NCI-H1436 (cell line): ENCODE measurements at places on chromosomes 3 and 15.

- DNase-seq: no peak
Observed at GRCh38 chr3:10023587-10024310, 2.5 kb upstream of the FANCD2 start.

DNA sequence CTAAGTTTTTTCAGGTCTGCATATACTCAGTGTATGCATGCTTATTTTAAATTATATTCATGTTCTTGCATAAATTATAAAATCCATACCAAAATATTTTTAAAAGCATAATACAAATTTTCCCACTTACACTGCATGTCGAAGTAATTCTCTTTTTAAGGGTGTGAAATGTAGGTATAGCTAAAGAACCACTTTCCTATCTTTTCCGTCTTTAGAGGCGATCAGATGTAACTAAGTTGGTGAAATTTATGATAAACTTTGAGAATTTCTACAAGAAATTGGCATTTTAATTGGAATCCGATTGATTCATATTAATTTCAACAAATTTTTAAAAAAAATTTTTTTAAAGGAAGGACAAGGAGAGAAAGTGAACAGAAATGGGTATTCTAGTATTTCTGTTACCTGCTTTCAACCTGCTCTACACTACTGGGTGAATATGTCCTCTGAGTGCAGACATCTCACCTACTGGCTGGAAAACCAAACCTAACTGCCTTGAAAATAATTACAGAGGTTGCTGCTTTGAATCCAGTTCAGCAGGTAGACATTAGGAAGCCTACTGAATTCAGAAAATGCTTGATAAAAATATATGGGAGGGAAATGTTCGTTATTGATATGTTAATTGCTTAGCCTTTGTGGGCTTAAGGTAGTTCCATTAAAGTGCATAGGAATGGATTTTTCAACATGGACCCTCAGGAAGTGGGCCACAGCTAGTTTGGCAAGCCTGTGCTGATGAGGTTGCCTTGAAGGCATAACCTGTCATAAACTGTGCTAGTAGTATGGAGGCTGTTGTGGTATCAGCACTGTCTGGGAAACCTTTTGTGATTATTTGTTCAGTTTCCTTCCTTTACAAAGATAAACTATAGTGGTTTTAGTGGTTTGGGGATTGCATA lies 5.1 kb downstream of the TRIM71 start:
- no peak for DNase-seq

DNA sequence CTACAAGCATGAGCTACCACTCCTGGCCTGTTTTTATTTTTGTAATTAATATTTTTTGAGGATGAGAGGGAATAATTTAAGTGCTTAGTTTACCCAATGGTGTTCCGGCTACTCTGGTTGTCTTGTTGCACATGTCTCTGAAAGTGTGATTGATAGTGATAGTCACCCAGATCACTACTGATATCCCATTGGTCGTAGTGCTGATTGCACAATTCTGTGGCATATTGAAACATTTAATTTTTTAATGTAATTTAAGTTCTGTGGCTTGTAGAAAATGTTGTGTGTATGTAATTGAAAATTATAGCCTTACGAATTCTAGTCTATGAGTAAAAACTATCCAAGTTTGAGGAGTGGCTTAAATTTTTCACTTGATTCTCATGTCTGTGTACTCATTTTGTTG lies 11.9 kb downstream of the ARIH2 start:
- no peak for DNase-seq

DNA sequence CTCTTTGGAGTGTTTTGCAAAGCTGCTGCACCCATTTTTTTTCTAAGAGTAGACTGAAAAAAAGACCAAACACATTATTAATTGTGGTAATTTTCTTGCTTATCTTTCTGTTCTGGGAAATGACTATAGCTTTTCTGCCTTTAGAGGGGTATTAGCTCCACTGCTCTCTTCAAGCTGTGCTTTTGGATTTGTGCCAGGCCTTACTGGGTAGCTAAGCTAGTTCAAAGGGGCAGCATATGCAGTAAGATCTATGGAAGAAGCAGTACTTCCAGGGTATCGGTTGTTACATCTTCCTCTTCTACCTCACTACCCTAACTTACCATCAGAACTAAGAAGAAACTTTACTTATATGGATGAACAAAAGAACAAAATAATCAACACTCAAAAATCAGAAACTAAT lies 28.7 kb upstream of the ARIH1 start:
- no peak for DNase-seq

- DNase-seq: no peak
Observed at GRCh38 chr15:101534376-101534970, 45.0 kb upstream of the PCSK6 start.

DNA sequence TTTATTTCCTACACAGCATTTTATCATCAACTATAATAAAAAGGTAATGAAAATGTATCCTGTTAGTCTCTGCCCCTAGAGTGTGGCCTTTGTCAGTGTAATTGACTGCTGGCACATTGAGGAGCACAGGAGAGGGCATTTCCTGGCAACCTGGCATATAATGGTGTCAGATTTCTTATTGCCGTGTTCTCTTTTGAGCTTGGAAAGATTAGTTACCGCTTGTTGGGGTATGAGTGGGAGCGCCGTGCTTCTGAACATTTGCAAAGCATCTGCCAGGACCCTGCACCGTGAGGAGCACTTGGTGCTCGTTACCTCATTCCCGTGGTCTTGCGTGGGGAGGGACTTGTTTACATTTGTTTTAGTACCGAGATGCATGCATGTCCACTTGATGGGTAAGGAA lies 124.4 kb downstream of the PTPRG start:
- DNase-seq: peak; percentile 74

DNA sequence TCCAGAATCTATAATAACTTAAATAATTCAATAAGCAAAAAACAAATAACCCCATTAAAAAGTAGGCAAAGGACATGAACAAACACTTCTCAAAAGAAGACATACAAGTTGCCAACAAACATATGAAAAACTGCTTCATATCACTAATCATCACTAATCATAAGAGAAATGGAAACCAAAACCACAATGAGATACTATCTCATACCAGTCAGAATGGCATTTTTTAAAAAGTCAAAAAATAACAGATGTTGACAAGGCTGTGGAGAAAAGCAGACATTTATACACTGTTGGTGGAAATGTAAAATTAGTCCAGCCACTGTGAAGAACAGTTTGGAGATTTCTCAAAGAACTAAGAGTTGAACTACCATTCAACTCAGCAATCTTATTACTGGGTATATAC lies 19.5 kb upstream of the ZMAT3 start:
- no peak for DNase-seq

DNA sequence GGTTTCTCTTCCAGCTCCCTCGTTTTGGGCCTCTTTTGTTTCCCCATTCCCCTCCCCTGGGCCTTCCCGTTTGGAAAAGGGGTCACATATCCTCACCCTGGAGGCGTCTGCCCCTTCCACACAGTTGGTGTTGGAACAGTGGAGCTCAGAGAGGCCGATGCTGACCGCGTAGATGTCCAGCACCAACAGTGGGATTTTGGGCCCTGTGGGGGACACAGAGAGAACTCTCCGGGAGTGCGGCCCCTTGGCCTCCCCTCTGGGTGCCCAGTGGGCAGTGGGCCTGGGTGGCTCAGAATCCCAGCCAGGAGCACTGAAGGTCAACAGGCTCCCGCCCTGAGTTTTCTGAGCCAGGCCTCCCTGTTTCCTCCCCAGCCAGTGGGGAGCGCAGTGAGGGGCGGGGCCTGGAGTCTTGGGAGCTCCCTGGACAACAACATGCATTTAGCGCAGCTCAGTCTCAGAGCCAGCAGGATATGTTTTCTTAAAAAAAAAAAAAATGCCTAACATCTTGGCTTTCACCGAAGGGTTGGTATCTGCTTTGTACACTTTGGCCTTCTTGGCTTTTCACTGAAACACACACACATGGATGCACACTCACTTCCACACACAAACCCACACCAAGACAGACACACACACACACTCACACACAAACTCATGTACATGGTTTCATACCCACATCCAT lies 670 bp upstream of the ISLR start:
- no peak for DNase-seq

GRCh38 chr3:35651851-35652250 lies 12.5 kb downstream of the ARPP21 start:
- no peak for DNase-seq

- DNase-seq: no peak
Observed at GRCh38 chr3:96000966-96001365, 813.4 kb upstream of the EPHA6 start.

DNA sequence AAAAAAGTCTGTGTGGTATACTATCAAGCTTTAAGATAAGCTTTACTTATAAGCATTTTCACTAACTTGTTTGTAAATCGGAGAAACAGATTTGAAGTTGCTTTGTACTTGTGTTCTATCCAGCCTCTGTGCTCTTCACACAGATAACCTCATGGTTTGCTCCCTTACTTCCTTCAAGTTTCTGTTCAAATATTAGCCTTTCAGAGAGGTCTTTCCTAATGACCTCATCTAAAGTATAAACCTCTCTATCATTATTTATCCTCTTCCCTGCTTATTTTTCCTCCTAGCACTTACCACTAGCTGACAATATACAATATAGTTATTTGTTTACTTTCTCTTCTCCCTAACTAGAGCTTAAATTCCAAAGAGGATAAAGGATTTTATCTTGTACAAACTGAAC lies 180.0 kb downstream of the CBLB start:
- no peak for DNase-seq

DNA sequence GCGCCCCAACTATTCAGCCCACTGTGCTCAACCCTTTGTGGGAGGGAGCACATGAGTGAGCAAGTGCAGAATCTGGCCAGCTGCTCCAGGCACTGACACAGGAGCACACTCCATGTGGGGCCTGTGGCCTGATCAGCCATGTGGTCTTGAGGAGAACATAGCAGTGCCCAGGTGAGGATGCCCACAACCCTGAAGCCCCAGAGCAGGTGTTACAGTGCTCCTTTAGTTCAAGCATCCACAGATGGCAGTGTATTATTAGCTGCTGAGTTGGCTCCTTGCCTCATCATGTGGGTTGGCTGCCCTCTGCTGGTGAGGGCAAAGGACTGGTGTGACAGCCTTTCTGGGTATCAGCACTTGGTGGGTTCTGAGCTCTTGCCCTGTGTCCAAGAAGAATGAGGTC lies 1588.2 kb downstream of the SI start:
- DNase-seq: peak; percentile 51

GRCh38 chr3:124747111-124747981 lies 17.1 kb downstream of the UMPS start:
- DNase-seq: no peak

DNA sequence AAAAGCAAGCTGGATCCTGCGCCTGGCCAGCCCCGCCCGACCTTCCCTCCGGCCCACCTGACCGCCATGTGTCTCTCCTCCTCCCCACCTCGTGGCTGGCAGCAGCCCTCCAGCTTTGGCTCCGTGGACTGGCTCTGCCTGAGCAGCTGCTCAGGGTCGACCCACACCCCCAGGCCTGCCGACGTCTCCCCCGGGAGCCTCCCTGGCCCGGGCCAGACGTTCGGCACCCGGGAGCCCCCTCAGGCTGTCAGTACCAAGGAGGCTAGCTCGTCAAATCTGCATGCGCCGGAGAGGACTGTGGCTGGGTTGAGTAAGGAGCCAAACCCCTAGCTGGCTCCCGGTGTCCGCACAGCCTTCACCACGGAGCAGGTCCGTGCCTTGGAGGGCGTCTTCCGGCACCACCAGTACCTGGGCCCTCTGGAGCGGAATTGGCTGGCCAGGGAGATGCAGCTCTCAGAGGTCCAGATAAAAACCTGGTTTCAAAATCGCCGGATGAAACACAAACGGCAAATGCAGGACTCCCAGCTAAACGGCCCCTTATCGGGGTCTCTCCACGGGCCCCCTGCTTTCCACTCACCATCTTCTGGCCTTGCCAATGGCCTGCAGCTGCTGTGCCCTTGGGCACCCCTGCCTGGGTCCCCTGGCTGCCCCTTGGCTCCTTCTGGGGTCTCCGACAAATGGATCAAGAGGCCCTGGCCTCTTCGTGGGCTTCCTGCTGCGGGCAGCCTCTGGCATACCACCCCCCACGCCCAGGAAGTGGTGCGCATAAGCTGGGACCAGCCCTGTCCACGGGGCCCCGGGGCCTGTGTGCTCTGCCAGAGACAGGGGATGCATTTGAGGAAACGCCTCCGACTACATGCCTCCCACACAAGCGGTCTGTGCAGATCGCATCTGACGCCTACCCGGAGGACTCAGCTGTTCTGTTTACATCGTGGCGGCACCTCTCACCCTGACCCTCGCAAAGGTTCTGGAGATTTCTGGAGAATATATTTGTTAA lies 345.0 kb downstream of the ZNF385D start:
- DNase-seq: no peak

GRCh38 chr3:31064021-31064420 lies 169.6 kb upstream of the GADL1 start:
- no peak for DNase-seq

DNA sequence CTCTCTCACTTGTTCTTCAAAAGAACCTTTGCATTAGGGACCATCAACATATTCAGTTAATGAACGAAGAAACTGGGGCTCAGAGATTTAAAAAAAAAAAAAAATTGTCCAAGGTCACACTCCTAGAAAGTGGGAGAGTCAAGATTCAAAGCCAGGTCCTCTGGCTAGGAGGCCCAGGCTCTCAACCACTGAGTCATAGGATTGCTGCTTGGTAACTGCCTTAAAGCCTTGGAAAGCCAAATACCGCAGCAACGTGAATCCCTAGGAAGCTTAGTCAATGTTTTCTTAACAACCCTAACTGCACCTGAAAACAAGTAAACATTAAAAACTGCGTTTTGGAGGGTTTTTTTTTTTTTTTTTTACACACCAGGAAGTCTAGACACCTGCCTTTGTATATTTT lies 156.8 kb downstream of the WNT5A start:
- DNase-seq: no peak

- DNase-seq: no peak
Observed at GRCh38 chr3:13143381-13144004, 70.3 kb upstream of the IQSEC1 start.

DNA sequence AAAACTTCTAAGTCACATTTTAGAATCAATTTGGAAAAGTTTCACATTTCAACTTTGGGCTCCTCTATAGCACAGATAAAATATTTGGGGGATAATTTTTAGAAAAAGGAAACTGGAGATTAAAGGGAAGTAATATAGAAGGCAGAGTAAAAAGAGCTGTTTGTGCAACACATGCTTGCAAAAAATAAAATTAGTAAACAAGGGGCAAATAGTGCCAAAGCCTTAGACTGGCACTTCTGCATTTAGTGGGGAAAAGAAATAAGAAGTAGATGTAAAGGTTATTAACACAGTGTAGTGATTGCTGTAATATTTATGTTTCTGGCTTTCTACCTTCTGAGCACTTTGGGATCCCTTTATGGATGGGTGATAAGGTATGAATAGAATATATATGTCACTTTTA lies 246.6 kb downstream of the CBLB start:
- no peak for DNase-seq

DNA sequence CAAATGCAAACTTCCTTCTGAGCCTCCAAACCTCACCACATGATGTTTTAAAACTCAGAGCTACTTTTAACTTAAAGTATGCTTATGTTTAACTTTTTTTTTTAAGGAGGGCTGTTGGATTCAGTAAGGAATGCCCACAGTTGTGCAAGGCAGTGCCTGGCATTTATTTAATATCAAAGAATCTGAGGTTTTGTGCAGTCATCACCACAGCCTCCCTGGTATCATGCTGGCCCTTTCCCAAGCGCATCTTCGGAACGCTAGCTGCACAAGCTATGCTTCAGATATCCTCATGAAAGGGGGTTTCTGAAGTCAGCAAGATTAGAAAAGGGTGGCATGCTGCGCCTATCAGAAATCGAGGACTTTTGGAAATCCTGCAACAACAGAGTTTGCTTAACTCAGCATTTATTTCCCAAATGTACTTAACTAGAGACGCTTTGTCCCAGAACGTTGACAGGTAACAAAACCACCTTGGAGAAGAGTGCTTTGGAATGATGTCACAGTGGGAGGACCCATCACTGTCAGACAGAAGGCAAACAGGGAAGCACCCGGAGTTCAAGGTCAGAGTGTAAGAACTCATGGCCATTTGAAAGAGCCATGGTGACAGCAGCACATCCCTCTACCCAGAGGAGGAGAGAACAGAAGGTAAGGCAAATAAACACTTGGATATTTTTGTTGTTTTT lies 120.2 kb upstream of the IGF1R start:
- no peak for DNase-seq
